ENCODE measurements at places on chromosomes 7 and 10.

GRCh38 chr7:118109607-118110006 lies 74.4 kb upstream of the LSM8 start:
- no peak for DNase-seq

- no peak for DNase-seq
Measured at GRCh38 chr10:80070057-80070456, 8.4 kb upstream of the TMEM254 start.

DNA sequence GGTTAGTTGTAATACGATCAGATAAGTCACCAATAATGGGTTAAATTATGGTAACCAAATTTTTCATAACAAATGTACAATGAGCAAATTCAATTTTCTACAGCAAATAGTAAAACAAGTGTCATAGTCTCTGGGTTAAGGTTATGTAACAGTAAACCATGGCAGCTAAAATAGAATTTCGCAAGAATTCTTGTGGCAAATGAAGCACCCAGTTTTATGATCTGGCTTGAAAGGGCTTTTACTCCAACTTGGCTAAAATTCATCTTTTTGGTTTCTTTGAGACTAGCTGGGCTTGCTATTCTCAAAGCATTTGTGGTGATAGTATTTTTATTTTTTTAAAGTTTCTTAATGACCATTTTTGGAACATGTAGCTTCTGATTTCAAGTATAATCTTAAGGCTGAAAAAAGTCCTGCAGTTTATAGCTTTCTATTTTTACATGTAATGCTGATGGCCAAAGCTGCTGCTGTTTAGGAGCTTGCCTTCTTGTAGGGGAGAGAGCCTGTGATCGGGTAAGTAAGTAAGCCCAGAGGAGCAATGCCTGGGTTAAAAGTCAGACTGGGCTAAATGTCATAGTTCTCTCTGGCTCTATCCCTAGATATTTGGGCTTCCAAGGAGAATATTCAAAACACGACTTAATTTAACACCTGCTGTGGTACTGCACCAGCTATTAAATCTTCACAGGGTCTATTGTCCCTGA lies 55.5 kb upstream of the SYPL1 start:
- no peak for DNase-seq

- no peak for DNase-seq
Measured at GRCh38 chr7:1224086-1224716, 8.5 kb upstream of the UNCX start.

GRCh38 chr10:119120413-119120867 lies 16.5 kb downstream of the DENND10 start:
- DNase-seq = peak; percentile 49

DNA sequence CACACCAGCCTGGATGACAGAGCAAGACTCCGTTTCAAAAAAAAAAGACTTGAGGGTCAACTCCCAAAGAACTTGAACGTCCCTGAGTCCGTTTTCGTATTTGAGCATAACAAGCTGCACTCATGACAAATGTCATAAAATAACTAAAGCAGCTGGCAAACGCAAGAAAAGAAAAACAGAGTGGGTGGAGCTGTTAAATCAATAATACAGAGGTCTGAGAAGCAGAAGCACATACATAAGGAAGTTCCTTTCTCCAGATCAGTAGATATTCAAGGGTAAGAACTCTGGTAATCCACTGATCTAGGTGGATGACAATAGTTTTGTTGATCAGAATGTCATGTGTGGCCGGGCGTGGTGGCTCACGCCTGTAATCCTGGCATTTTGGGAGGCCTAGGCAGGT lies 150.1 kb downstream of the FAM107B start:
- no peak for DNase-seq

- peak; percentile 37 for DNase-seq
Measured at GRCh38 chr7:151342811-151343210, 1.2 kb downstream of the NUB1 start.

GRCh38 chr10:132439025-132439388 lies 42.0 kb downstream of the PWWP2B start:
- DNase-seq = no peak

DNA sequence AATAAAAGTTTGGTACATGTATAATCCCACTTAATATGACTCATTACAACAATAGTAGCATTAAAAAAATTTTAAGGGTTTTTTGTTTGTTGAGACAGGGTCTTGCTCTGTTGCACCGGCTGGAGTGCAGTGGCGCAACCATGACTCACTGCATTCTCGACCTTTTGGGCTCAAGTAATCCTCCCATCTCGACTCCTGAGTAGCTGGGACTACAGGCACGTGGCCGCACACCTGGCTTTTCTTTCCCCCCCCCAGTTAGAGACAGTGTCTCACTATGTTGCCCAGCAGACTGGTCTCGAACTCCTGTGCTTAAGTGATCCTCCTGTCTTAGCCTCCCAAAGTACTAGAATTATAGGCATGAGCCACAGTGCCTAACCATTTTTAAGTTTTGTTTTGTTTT lies 40.7 kb downstream of the KMT2C start:
- DNase-seq = no peak

DNA sequence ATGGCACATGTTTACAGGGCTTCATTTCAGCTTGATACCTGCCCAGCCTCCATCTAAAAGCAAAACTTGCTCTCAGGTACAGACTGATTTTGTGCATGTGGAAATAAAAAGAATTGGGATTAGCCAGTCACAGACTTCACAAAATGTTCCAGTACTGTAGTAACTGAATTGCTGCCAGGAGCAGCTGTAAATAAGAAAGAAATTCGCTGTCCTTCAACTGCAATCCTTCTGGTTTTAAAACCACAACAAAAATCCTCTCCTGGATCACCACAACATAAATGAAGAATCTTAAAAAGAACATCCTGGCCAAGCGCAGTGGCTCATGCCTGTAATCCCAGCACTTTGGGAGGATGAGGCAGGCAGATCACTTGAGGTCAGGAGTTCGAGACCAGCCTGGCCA lies 3.9 kb upstream of the MIOS start:
- DNase-seq = no peak

Data from T-helper 2 cell (primary cell).